ENCODE measurements at places on chromosomes 16 and 17.

GRCh38 chr17:58224315-58224714 lies 5.3 kb upstream of the MKS1 start:
- DNase-seq: no peak

DNA sequence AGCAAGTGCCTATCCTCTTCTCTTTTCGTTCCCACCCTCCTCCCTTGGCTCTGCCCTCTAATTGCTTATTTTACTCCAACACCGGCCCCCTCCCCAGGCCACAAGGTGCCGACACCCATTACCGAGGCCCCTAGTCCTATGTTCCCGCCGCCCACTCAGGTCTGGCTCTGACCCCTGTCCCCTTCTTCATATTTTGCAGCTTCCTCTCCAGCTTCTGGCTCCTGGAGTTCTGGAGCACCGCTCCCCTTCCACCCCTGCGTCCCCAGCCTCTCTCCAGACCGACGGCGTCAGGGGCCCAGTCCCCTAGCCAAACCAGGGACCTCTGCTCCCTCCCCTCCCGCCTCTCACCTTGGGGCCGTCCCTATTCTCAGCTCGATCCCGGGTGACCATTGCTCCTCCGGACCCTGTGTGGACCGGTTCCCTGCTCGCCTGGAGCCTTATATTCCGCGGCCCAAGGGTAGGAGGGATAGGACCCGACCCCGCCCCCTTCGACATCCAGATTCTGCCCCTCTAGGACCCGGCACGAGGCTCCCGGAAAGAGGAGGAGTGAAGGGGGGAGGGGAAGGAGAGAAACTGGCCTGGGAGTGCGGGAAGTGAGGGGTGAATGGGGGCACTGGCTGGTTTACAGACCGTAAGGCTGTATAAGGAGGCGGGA lies at the start of gene HES7:
Gene HES7, minus strand, starts transcription at position 412 of the 655 bp plus-strand sequence. Its CDS starts 22 bp downstream, at position 390.
- peak; percentile 49 for DNase-seq

DNA sequence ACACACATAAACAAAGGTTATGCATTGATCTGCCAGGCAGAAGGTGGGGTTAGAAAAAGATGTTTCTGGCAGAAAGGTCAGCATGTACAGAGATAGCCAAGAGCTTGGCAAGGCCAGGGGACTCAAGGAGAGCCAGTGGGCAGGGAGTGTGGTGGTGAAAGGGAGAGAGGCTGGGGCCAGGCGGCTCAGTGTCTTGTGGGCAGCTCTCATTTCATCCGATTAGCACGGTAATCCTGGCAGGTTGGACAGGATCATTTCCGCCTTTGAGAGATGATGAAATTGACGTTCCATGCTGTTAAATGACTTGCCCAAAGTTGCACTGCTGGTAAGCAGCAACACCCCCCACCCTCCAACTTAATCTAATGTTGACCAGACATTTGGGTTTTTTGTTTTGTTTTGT lies 3.6 kb downstream of the CHD9 start:
- DNase-seq: no peak

DNA sequence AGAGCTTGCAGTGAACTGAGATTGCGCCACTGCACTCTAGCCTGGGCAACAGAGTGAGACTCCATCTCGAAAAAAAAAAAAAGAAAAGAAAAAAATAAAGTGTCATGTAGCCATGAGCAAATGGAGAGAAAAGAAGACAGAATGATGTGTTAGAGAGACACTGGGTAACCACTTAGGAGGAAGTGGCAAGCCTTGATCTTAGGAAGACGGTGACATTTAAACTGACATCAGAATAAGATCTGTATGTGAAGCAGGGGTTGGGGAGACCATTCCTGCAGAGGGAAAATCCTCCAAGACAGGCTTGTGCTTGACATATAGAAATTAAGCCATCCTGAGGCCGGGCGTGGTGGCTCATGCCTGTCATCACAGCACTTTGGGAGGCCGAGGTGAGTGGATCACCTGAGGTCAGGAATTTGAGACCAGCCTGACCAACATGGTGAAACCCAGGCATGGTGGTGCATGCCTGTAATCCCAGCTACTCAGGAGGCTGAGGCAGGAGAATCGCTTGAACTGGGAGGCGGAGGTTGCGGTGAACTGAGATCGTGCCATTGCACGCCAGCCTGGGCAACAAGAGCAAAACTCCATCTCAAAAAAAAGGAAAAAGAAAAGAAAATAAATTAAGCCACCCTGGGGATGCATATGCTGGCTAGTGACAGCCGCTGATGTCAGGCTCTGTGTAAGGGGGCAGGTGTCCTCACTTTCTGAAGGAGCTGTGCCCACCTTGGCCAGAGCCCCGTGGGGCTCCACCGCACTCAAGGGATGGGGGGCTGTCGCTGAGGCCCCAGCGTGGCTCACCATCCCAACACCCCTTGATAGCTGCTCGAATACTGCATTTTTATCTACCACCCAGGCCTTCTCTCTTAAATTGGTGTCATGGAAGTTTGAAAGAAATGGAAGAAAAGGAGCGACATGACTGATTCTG lies 13.1 kb upstream of the CYB5B start:
- DNase-seq: no peak

GRCh38 chr17:70055000-70055399 lies 20.0 kb upstream of the KCNJ16 start:
- DNase-seq: no peak

DNA sequence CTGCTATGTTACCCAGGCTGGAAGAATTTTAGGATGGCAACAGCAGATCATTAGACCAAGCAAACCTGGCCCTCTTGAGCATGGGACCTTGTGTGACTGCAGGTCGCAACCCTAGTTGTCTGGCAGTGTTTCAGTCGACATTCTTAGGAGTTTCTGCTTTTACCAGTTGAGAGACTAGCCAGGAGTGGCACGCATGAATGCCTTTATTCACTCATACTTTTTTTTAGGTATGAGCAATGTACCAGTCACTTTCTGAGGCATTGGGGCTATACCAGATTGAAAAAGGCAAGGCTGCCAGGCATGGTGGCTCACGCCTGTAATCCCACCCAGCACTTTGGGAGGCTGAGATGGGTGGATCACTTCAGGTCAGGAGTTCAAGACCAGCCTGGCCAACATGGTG lies 28.2 kb upstream of the HAS3 start:
- no peak for DNase-seq

- no peak for DNase-seq
Measured at GRCh38 chr17:42034059-42034458, 14.2 kb downstream of the NKIRAS2 start.

GRCh38 chr17:31486351-31487062 lies 95.0 kb downstream of the RAB11FIP4 start:
- DNase-seq: no peak

DNA sequence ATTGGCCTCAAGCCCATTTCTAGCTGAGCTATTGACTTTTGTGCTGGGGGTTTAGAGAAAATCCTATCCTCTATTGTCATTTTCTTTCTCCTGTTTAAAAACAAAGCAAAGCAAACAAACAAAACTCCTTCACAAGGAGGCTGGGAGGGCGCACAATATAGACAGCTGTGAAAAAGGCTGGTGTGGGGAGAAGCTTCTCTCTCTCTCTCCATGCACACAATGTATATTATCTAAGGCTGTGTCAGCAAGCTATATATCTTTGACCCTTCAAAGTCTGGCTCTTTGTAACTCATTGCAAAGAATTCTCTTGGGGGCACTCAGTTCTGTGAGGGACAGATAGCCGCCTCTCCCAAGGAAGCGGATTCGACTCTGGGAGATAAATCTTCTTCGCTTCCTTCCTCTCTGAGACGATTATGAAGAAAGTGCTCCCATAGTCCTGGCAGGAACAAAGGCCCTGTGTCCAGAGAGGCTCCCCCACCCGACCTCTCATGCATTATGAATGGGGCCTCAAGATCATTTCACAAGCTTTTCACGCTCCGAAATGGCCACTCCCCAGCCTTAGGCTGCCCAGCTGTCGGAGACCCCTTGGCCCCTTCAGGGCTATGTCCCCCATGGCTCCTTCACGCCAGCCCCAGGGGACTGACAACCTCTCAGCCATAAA lies 33.2 kb upstream of the MEAK7 start:
- DNase-seq: no peak

GRCh38 chr16:442976-443375 lies 17.5 kb downstream of the RAB11FIP3 start:
- DNase-seq: no peak

DNA sequence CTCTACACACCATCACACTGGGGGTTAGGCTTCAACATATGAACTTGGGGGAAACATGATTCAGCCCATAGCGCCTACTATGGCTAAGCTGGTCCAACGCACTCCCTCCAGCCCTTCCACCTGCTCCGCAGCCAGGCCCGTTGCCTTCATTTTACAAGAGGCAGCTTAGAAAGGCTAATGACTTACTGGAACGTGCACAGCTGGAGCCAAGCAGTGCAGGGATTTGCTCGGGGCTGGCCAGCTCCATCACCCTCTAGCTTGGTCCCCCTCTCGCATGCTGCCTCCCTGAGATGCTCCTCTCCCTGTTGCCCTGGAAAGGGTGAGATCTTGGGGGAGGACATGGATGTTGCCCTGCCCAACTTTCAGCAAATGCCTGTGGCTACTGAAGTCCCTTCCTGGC lies 2.8 kb upstream of the CACNG1 start:
- no peak for DNase-seq

DNA sequence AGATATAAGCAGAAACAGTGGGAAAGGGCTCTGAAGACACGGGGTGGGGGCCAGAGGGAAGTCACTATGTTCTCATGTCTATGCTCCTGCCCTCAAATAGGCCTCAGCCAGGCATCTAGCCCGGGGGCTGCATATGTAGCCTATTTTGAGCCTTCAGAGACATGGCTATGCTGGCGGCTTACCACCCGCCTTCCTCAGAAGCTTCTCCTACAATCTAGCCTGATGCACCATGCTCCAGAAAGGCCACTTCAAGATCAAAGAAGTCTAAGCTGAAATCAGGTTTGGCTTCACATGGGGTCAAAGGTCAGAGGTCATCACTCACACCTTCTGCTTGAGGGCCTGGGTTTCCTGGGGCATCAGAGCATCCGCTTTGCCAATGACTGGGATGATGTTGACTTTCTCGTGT lies 1.6 kb downstream of the SEPTIN1 start:
- no peak for DNase-seq

DNA sequence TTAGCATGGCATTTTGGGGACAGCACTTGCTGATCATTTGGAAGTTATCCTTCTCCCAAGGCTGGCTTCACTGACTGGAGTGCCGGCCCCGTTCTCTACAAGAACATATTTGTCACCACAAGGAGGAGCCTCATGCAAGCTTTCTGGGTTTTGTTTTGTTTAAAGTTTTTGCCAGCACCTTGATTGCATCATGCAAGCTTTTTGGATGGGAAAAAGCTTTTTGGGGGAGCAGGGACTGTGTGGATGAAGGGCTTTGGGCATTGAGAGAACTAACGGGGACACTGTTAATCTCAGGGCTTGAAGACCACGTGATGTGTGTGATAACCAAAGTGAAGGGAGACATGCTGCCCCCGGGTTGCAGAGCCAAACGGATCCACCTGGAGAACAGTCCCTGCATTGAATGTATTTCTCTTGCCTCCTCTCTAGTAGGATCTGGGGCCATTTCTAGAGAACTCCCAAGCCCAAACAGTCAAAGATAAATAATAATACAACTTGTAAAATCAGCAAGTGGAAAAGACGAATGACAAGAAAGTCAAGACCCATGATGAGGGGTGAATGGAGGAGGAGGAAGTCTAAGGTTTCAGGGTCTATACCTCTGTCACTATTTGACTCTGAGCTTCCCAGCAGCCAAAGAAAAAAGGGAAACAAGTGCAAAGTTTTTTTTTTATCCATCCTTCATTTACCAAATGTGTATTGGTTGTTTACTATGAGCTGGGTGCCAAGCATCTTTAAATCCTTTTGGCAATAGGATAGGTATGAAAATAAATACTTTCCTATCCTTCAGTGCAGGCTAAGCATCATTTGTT lies 17.2 kb downstream of the TMEM114 start:
- DNase-seq: no peak

- DNase-seq: no peak
Measured at GRCh38 chr16:19882186-19882585, 2.5 kb downstream of the GPRC5B start.

DNA sequence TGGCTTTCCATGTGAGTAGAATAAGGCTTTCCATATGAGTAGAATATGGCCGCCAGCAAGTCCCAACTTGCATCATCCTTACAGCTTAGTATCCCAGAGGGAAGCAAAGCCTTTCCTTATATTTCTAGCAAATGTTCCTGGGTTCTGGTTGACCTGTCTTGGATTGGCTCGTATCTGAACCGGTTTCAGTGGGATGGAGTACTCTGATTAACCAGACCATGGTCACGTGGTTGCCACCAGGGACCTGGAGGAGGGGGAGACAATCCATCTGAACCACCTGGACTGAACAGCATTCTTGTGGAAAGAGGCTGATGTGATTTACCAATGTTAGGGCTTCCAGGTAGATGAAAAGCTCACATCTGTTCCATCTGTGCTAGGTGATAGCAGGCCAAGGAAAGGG lies 89.0 kb downstream of the SHISA6 start:
- DNase-seq: no peak

GRCh38 chr17:62627219-62627903 lies at the start of gene MRC2:
Gene MRC2, plus strand, starts transcription at chr17:62627670. Its CDS starts 133 bp downstream, at chr17:62627803.
- peak; percentile 80 for DNase-seq

Measured in 8988T (cell line).